ENCODE measurements at places on chromosomes 11 and 22. TPM values are rescaled to one million over a fixed set of nuclear protein-coding genes. Genes with fewer than 3 reads are reported as not detected.

Gene TLCD5
- total RNA-seq: 11.6 TPM

DNA sequence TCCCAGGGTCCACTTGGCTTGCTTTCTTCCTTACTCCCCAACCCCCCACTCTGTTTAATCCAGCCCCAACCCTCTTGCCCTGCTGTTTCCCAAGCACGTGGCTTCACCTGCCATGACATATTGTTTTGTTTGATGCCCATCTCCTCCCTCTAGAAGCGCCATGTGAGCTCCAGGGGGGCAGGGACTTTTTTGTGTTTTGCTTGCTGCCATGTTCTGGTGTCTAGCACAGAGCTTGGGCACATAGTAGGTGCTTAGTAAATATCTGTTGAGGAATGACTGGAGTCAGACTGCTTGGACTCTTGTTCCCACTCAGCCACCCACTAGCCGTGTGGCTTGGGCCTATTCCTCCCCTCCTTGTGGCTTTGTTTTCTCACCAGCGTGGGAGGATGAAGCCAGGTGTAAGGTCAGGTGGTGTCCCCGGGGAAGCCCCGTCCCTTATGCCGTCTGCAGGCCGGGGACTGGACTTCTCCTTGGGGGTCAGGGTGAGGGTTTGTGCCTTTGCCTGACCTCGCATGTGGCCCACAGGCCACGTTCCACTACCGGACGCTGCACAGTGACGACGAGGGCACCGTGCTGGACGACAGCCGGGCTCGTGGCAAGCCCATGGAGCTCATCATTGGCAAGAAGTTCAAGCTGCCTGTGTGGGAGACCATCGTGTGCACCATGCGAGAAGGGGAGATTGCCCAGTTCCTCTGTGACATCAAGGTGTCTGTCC lies 3.8 kb downstream of the AIP start:
- peaks cover 3% of the 10 kb centered on the region for H3K36me3 ChIP-seq
- H3K27ac ChIP-seq: no peak overlapping the region
- H3K4me1 ChIP-seq: peaks cover 8% of the 10 kb centered on the region
- no peaks in the 10 kb centered on the region for H3K27me3 ChIP-seq
- no peak overlapping the region for H3K4me3 ChIP-seq
- DNase-seq: no peak

Gene SNX32
- not detected for total RNA-seq

Gene LRRC56
- total RNA-seq: not detected
